Activated naive CD8-positive, alpha-beta T cell treated with anti-CD3 and anti-CD28 coated beads for 36 hours (primary cell): ENCODE measurements at places on chromosomes 2 and 18. TPM values are rescaled to one million over a fixed set of nuclear protein-coding genes. Genes with fewer than 3 reads are reported as not detected.
A peak's percentile ranks its signal among the peaks of the same experiment; 100 is the strongest.

Gene ITGA6
- total RNA-seq = 10.2 TPM

Gene TMEM169
- 0.41 TPM for total RNA-seq

DNA sequence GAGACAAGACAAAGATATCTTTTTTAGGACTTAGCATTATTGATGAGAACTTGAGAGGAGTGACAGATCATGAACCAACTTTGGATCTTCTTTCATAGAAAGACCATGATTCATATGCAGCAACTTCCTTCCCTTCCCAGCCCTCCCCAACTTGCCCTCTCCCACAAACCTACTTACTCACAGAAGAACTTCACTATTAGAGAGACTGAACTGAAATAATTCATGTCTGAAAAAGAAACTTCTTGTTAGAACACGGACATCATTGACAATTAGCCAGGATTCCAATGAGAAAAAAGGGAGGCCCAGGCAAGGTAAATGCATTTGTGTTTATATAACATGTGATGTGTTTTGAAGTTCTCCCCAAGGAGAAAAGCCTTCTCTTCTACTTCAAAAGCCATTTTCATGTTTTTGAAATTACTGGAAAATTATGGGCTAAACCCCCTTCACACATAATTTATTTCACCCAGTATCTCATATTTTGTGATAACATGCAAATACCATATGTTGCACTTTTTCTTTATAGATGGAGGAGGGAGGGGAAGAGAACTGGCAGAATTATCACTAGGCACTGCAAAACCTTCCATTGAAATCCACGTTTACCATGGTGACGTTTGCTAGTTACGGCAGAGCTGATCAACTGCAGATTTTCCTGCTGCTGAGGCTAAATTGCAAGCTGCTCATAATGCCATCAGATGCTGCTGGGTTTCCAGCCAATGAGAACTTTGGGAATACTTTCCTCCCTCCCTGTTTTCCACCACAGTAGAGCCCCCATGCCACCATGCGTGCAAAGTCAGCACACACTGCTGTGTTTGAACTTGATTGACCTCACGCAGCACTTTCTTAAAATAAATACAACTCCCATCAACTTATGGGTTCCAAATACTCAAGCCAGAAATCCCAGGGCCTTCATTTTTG lies 294.7 kb downstream of the MEIS1 start:
- DNase-seq = no peak

DNA sequence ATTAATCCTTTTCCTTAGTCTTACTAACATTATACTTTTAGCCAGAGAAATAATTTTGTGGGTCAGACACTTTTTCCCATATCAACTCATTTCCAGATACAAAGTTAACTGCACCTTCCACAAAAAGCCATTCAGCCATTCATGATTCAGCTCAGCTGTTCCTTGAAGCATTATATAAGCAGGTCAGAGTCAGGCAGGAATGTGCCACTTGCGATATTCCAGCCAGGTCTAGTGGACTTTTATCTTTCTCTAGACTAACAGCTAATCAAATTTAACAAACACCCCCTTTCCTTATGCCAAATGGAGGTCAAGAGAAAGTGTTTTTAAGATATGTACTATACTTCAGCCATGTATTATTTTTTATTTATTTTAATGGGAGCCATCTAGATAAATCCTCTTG lies 75.6 kb upstream of the EPB41L3 start:
- no peak for DNase-seq

Gene GCG
- not detected for total RNA-seq

GRCh38 chr18:66078925-66079800 lies 328.4 kb downstream of the CDH7 start:
- no peak for DNase-seq

GRCh38 chr2:238704471-238705225 lies 143.2 kb upstream of the TWIST2 start:
- DNase-seq = no peak

DNA sequence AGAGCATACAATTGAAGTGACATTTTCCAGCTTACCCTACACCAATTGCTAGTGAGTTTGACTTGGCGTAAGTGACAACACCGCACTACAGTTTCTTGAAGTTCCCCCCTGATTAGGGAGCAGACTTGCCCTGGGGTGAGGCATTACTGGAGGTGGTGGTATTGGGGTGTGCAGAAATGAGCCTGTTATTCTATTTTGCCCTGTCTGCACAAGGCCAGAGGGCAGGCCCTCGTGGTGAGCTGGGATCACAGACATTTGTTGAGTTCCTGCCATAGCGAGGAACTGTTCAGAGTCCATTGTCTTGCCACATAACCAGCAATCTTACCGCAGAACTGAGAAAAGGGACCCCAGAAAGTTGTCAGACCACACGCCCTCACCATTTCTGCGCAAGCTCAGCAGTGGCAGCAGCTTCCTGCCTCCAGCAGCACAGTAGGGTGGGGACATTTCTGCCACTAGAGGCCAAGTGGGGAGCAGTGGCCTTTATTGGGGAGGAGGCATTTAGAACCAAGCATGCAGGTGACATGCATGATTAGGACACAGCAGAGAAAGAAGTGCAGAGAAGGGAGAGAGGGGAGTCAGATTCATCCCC lies 103.6 kb upstream of the BCL2L11 start:
- DNase-seq = no peak

Gene DUSP2
- 274 TPM for total RNA-seq

DNA sequence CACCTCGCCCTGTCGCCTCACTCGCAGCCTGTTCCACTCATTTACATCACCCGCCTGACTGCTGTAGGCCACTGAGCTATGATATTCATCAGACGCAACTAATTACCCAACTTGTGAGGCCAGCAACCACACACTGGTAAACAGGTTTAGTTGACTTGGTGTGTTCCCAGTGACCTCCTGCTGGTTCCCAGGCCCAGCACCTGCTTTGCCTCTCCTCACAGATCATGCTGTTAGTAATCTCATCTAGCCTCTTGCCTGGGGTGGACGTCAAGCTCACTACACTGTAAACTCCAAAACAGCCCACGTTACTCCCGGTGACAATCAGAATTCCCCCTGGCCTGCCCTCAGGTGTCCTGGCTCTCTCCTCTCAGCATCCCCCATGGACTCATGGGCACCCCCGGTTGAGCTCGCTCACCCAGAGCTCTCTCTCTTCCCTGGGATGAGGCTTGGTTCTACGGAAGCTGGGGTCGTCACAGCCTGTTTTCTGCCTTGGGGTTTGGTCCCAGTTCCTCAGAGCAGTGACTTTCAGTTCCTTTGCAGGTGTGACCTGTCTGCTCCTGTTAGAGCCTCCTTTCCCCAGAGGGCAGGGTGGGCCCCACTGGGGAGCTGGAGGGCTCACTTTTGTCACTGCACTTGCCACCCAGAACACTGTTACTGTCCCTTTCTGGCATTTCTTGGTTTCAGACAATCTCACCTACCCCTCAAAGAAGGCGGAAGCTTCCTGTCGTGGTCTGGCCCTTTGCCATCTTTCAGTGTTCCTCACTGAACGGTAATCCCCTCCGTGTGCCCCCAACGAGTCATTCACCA lies 40.3 kb downstream of the INPP5D start:
- DNase-seq = peak; percentile 81

Gene SCN3A
- 0.06 TPM for total RNA-seq

Gene ZC3H15
- total RNA-seq = 123 TPM

- no peak for DNase-seq
These were observed 11.9 kb downstream of the ELP2 start for GRCh38 chr18:36141576-36141975.
